ENCODE measurements at places on chromosomes 1 and 21.
A peak's percentile ranks its signal among the peaks of the same experiment; 100 is the strongest.

GRCh38 chr1:198158735-198159589, 2.2 kb downstream of the NEK7 start:
- DNase-seq: peak; percentile 83

DNA sequence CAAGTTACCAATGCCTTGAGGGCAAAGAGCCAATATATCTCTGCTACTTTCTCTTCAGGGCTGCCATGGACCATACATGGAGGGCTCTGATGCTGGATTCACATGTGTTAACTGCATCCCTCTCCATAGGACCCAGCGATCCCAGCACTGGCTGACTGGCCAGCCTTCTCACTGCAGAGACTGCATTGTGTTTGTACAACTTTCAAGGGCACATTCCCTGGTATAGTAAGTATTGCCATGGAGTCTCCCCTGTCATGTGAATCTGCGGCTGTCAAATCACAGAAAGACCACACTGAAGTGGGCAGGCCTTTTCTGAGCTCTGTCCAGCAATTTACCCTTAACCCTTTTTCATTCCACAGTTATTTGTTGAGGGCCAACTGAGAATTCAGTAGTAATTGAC, 449.8 kb downstream of the OMA1 start:
- DNase-seq: no peak

DNA sequence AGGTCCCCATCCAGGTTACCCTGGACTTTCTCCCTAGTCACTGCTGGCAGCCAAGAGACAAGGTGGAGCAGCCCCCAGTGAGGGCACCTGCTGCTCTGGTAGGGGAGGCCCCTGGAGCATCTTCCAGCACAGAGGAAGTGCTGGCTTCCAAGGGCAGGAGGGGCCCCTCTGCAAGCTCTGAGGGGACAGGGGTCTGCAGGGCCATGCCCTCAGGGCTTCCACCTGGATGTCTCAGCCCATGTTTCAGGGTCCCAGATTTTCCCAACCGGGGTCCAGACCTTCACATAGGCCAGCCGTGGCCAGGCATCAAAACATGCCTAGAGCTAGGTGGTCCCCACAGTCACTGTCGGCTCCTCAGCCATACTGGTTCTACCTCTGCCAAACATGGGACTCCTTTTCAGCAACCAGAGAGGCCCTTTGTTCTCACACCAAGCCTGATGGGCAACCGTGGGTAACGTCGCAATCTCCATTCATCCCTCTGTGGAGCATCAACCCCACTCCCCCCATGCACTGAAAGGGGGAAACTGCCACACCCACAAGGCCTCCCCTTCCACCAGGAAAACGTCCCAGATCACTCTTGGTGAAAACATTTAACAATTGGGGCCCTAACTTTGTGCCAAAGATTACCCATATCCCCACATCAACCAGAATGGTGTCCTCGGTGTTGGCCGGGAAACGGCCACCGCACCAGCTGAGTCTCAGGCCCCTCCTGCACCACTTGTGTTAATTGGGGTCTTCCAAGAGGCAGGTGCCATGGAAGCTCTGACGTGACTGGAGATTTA, 1.9 kb upstream of the COL6A2 start:
- DNase-seq: no peak

DNA sequence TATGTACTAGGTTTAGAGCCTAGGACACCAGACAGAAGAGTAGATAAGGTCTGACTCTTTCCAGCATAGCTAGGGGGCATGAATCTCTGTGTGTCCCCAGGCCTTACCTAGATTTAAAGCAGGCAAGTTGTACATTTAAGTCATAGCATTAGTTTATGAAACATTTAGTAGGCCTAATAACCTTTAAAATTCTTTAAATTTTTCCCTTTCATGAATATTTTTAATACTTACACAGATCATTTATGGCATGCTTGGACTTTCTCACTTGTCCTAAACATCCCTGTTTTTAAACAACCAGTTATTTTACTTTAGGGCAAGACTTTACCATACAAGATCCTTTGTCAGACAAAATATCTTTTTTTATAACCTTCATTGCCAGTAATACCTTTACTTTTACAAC, 258.4 kb upstream of the ZRANB2 start:
- no peak for DNase-seq

- no peak for DNase-seq
These were observed 134.9 kb upstream of the NRIP1 start for GRCh38 chr21:15199414-15200383.

DNA sequence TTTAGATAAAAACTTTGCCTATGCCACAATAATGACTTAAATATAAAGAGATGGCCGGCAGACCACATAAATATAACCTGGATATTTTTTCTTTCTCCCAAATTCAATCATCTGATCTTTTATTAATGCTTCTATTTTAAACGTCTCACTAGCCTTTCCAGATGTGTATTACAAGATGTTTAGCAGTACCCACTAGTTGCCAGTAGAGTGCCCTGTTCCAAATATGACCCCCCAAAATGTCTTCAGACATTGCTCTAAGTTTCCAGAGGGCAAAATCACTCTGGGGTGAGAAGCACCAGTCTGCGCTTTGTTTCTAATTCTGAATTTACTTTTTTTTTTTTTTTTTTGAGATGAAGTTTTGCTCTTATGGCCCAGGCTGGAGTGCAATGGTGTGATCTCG, 268.1 kb downstream of the GRIK1 start:
- no peak for DNase-seq

- DNase-seq: no peak
These were observed 47.1 kb downstream of the TESK2 start for GRCh38 chr1:45443580-45444446.

GRCh38 chr1:213985209-213986019, 2.4 kb upstream of the PROX1 start:
- DNase-seq: no peak

- no peak for DNase-seq
These were observed 44.5 kb downstream of the LRRC53 start for GRCh38 chr1:74467786-74468377.

DNA sequence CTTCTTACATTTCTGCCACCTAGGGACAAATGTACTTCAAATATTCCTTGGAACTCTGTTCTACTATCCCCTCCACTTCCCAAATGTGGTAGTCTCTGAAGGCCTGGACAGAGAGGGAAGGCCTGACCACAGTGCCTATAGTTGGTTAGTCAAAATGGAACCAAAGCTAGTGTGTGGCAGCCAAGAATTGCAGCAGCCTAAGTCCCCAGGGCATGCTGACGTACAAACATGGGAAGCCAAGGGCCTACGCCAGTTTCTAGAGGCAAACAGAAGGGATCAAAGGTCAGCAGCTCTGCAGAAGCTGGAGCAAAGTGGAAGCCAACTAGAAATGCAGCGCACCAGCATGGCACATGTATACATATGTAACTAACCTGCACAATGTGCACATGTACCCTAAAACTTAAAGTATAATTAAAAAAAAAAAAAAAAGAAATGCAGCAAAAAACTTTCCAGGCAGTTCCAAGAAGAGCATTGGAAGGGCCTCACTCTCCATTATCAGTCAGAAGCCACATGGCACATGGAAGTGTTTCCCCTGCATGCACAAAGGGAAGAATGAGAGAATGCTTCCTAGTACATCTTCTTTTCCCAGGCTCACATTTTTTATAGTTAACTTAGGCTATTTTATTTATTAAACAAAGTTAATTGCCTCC, 39.4 kb upstream of the GADD45A start:
- no peak for DNase-seq

DNA sequence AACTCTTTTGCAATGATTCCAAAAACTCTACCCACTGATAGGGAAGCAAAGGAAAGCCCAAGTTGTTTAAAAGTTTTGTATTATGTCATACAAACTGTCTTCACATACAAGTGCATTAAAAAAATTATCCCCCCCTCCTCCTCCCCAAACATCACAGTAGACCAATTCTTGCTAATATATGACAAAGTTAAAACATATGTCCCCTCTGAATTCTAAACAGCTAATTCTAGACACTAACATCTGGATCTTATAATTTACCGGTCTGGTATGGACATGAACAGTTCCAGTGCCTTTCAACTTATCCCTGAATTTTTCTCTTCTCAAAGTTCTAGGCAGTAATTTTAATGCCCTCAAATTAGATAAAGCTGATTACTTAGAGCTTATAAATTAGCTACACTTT, 13.4 kb downstream of the RIT1 start:
- DNase-seq: no peak

GRCh38 chr1:222931023-222931422, 116.2 kb downstream of the DISP1 start:
- DNase-seq: no peak

GRCh38 chr1:55981010-55981650, 598.2 kb downstream of the PLPP3 start:
- DNase-seq: no peak

- DNase-seq: no peak
These were observed 33.0 kb upstream of the TTC22 start for GRCh38 chr1:54834007-54834541.

GRCh38 chr1:170306948-170307347, 161.2 kb downstream of the NTMT2 start:
- no peak for DNase-seq

GRCh38 chr1:233615571-233615970, 1.7 kb downstream of the KCNK1 start:
- no peak for DNase-seq

DNA sequence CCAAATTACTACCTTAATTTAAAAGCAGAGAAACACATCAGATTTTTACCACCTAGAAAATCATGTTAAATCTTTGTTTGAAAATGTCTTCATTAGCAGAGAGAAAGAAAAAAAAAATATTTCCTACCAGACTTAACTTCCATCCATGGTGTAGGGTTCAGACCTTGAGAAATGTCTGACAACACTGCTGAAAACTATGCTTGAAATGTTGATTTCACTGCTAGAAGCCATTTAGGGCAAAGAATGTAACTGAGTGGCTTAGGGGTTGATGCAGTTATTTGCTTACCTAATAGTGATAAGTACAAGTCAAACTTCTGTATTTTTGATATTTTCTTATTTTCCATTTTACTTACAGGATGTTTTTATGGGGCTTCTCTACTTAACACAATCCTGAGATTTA, 495.6 kb upstream of the NEGR1 start:
- no peak for DNase-seq

DNA sequence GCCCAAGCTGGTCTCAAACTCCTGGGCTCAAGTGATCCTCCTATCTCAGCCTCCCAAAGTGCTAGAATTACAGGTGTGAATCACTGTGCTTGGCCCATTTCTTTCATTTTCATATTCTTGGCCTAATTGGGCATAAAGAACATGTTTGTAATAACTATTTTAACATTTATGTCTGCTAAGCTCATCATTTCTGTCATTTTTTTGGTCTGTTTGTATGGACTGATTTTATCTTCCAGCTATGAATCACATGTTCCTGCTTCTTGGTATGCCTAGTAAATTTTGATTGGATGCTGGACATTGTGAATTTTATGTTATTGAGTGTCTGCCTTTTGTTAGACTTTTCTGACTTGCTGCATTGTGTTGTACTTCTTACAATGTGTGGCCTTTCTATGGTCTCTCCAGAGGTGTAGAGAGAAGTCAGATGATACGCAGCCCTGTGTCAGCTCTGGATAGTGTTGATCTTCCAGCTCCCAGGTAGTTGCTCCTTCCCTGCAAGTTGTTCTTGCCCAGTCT, 39.0 kb upstream of the PPM1J start:
- no peak for DNase-seq

DNA sequence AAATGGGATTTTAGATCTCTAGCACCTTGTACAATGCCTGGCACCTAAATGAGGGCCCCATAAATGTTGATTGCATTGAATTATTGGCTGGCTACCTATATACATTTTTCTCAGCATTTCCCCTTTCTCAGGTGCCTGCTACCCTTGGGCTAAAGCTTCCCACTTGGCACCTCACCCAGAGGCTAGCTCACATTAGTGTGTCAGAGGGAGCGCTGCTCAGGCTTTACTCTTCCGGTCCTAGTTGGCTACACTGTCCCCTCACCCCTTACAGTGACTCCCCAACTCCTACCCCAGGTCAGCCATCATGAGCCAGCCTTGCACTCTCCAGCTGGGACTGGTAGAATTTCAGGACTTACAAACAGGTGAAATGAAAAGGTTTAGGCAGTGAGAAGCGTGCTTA, 9.5 kb downstream of the TRAF5 start:
- no peak for DNase-seq

DNA sequence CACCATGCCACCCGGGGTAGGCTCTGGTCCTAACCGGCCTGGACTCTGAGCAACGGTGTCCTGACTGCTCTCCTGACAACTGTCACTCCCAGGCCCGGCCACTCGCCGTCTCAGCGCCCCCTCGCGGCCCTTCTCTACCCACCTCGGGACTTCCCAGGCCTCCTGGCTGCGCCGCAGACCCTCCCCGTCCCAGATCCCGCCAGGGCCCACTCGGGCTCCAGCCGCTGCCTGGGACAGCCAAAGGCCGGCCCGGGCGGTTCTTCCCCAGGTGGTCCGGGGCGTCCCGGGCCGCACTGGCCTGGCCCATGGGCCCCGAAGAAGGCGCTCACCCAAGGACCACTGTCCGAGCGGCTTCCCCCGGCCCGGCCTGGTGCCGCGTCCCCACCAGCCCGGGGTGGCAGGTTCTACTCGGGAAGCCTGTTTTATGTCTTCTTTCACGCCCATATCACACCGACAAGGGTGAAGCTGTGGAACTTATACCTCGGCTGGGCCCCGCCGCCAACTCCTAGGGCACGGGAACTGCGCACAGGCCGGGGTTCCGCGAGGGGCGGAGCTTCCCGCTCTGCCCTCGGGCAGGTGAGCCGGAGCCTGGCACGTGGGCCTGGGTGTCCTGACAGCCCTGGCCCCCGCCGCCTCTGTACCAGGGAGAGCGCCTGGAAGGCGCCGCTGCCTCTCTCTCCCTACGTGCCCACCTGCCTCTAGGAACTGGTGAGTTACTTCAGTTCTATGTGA, 138.3 kb downstream of the TTLL7 start:
- peak; percentile 50 for DNase-seq

- peak; percentile 82 for DNase-seq
These were observed 4.9 kb downstream of the RNF223 start for GRCh38 chr1:1069056-1069710.

- DNase-seq: no peak
These were observed 1.4 kb downstream of the DENND1B start for GRCh38 chr1:197773856-197774255.

DNA sequence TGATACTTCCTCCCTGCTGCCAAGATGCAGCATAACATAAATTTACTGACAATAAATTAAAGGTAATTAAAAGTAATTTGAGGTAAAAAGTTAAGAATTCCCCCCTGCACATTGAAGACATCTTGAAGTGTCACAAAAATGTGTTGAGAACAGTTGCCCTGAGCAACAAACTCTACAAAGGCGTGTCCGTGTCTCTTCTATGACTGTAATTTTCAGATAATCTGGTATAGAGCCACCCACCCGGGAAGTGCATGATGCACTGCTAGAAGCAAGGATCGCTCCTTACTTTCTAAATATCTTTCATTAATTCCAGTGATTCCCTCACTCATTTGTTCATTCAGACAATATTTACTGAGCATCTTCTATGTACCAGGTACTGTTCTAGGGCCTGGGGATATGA, 11.0 kb upstream of the CASQ1 start:
- no peak for DNase-seq

GRCh38 chr21:45873418-45873817, 108.2 kb upstream of the COL6A1 start:
- no peak for DNase-seq

GRCh38 chr1:44221769-44222168, 8.5 kb downstream of the DMAP1 start:
- no peak for DNase-seq

- DNase-seq: no peak
These were observed 859.0 kb upstream of the B3GALT2 start for GRCh38 chr1:194045416-194045815.

Data from neural crest cell (in vitro differentiated cells).